ENCODE measurements at places on chromosomes 11 and 22. TPM values are rescaled to one million over a fixed set of nuclear protein-coding genes. Genes with fewer than 3 reads are reported as not detected.

DNA sequence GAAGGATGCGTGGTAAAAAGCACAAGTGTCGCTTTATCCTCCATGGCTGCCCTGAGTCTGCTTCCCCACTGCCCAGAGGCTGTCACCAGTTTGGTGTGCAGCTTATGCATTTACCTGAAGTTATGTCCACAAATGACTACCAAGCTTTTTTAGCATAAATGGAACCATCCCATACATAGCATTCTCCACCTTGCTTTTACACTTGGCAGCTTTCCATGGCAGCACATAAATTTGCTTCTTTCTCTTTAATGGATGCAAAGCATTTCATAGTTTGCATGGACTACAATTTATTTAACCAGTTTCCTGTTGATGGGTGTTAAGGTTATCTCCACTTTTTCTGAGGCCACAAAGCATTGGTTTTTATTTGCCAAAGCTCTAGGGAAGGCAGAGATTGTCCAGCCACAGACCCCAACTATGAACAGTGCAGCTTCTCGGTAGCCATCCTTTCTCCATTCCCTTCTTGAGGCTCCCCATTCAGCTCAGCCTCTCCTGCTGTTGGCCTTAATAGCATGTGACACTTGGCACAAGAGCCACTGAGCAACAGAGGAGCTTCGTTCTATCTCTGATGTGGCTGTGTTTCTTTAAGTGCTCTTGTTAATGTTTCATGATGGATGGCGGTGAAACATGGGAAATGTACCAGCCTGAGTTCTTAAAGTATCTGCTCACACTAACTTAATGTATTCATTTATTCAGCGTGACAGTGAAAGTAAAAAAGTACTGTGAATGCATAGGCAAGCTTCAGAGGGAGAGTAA lies 59.8 kb upstream of the NAV2 start:
- no peak for DNase-seq

DNA sequence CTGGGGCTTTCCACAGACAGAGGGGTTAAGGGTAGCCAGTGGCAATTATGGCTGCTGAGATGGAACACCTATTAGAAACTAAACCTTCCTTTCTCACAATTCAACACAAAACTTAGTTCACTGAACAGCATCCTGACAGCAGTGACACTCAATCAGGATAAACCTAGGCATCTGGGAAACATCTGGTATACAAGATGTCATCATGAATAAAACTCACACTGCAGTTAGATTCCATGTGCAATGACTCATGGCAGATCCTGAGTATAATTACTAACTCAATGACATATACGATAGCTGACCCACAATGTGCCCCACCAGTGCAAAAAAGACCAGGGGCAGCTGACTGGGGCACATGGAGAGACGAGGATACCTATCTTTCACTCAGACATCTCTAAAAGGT lies 17.7 kb downstream of the RBFOX2 start:
- DNase-seq = no peak

SMTNL1 gene
- 0.18 TPM for total RNA-seq

FGF3 gene
- total RNA-seq = not detected

- no peak for DNase-seq
Observed at GRCh38 chr22:25067851-25068421, 115.4 kb downstream of the KIAA1671 start.

DNA sequence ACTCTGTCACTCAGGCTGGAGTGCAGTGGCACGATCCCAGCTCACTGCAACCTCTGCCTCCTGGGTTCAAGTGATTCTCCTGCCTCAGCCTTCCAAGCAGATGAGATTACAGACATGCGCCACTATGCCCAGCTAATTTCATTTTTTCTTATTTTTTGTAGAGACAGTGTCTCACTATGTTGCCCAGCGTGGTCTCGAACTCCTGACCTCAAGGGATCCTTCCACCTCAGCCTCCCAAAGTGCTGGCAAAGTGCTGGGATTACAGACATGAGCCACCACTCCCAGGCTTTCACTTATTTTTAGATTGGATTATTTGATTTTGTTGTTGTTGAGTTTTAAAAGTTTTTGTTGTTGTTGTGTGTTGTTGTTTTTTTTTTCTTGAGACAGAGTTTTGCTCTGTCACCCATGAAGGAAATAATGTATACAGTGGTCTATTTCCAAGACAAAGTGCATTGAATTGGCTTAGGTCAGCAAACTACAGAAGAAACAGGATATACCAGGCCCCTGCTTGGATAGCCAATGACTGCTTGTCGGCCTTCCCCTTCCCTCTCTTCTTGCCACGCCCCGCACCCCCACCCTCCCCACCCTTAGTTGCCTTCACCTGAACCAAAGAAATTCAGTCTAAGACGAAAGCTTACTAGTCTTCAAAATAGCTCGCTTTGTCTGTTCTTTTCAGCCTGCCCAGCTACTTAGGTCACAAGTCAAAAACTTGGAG lies 91.8 kb upstream of the CLDN5 start:
- DNase-seq = no peak

DNA sequence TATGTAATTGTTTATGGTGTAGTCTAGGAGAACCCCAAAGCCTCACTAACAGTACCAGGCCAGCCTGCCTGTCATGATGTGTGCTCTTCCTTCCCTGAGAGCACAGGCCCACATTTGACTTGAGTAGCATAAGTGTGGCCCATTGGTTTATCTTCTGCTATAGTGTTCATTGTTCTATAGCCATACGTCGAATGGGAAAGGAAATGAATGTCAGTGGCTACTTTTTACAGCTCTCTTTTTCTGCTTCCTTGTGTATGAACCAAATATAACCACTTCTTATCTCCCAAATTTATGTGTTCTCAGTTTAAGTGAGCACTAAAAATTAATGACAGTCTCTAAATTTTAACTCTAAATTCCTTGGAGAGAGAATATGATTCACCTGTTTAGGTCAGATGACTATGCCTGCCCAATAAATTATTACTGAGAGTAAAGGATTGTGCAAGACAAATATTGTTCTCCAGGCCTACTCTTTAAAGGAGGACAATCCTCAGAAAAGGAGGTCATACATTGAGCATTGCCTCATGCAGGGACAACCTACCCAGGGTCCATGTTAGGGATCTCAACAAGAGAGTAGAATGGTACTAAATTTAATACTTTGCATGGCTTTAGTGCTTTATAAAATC lies 222.9 kb upstream of the ARHGAP20 start:
- no peak for DNase-seq

KCNJ11 gene
- total RNA-seq = 3.4 TPM
